CD14-positive monocyte (primary cell): ENCODE measurements at places on chromosomes 2 and 18.

GRCh38 chr18:75467281-75467795 lies 39.8 kb upstream of the SMIM21 start:
- no peak for DNase-seq

DNA sequence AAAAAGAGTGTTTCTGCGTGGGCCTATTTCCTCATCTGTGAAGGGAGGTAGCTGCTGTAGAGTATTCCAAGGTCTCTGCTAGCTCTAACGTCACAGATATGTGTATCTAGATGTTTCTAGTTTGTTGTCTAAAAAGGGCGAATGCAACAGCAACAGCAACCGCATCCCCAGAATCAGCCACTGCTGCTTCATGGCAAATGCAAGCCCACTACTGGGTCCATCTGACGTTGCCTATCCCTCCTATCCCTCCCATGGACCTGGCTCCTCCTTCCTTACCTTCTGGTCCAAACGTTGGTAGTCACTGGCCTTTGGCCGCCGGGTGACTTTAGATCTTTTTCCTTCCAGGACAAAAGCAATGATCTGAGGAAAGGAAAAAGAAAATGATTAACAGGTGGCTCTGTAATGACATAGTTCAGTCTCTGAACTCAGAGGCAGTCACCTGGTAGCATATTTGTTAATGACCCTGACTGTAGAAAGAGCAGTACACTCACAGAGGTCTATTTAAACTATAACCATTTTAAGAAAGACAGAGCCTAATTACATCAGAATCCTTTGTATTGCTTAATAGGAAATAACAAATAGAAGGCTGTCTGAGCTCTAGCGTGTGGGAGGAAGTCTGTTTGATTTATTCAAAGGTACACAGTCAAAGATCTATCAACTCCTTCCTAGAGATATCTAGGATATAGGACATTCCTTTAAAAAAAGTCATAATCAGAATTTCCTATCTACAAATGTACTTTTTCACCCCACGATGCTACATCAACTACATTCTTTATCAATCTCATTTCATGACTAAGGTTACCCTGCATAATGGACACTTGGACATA lies 2.9 kb downstream of the TGOLN2 start:
- peak; percentile 55 for DNase-seq

DNA sequence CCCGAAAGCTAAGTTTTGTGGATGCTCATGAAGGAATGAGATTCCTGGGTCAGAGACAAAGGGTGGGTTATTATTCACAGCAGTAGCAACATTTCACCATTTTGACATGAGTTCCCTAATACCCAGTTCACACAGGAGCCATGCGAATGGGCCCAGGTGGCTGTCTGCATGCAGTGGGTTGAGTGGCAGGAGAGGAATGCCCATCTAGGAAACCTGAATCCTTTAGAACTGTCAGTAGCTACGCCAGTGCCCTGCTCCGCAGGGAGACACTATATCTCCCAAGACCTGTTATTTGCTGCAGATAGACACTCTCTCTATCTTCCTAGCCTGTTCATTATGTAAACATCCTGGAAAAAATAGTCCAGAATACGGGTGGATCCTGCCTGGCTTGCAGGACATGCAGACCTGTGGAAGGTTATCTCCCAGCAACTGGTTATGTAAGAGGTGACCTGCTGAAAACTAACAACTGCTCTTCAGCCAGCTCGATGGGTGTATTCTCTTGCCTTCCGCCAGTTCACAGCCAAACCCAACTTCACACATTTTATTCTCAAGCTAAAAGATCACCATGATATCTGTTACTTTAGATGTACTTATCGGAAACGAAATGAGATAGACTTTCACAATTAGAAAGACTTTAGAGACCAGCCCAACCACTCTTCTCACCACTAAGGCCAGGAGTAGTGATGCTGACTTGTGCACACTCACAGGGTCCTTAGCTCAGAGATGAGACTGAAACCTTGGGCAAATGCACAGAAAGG lies 59.1 kb downstream of the MBP start:
- DNase-seq = no peak

DNA sequence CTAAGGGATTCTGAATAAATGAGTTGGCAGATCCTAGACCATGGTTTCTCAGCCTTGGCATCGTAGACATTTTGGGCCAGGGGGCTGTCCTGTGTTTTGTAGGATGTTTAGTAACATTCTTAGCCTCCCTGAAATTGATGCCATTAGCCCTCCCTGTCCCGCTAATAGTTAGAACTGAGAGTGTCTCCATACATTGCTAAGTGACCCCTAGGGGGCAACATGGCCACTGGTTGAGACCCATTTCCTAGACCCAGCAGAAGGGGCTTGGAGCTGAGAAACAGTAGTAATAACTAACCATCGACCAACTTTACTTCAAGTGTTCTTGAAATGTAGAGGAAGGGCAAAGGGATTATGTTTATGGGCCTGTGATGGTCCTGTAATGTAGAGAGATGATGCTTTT lies 40.8 kb downstream of the KCMF1 start:
- no peak for DNase-seq

GRCh38 chr2:219844401-219845091 lies 217.1 kb downstream of the SLC4A3 start:
- no peak for DNase-seq

DNA sequence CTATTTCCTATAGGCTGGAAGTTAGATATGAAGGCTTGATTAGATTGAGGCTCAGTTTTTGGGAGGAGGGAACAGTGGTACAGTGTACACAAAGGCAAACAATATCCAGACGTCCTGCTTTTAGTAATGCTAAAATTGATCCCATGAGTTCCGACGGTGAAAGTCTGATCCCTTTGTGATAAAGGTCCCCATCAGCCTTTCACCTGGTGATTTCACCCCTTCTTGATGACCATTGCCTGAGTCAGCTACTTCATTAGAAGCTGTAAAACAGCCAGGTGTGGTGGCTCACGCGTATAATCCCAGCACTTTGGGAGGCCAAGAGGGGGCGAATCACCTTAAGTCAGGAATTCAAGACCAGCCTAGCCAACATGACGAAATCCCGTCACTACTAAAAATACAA lies 29.7 kb downstream of the TWSG1 start:
- DNase-seq = no peak

- peak; percentile 67 for DNase-seq
Observed at GRCh38 chr2:19863303-19864041, 38.3 kb downstream of the TTC32 start.

DNA sequence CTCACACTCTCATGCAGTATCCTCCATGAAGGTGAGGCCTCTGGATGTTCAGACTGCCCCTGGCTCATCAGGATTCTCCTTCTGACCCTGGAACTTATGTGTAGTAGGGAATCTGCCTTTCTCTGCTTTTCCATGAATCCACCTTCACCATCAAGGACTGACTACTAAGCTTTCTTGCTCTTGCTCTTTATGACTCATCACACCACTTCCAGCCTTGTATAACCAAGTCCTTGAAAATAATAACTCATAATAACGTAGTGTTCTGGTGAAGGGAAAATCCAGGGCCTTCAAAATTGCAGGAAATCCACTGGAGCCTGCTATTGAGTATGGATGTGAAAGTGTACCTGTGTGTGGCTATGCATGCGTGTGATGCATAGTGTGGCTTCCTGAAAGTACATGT lies 11.3 kb upstream of the KCNS3 start:
- no peak for DNase-seq

- DNase-seq = no peak
Observed at GRCh38 chr18:43078478-43079092, 36.9 kb downstream of the RIT2 start.

- peak; percentile 46 for DNase-seq
Observed at GRCh38 chr18:9530226-9531009, 55.1 kb downstream of the RALBP1 start.

DNA sequence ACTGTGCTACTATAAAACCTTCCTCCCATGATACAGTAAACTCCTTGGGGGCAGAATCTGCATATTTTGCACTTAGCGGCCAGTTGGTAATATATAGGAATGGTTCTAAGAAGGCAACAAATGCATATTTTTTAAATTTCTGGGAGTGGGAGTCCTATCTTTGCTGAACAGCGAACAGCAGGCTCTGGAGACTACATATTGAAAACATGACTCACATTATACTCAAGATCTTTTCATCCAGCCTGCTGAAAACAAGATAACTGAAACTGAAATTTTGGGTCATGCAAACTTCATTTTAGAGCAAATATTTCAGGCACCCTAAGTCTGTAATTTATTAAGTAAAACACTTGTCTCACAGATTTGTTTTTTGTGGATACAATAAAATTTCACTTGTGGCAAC lies 122.2 kb downstream of the SATB2 start:
- no peak for DNase-seq

DNA sequence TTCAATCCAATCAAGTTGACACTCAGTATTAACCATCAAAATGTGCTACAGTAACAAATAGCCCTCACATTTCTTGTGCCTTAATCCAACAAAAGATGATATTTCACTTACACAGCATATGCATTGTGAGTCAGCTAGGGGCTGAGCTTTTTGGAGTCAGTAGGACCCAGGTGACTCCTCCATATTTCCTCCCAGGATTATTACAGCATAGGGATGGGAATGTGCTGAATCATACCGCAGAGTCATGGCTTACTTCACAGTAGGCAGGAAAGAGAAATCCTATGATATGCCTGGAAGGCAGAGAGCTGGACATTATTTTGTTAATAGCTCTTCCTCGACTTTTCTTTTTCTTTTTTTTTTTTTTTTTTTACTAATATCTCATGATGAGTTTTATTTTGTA lies 153.3 kb downstream of the TMEM182 start:
- no peak for DNase-seq

- no peak for DNase-seq
Observed at GRCh38 chr18:13726972-13727331, 479 bp downstream of the RNMT start.

GRCh38 chr2:203170502-203170901 lies 68.3 kb upstream of the CYP20A1 start:
- no peak for DNase-seq

DNA sequence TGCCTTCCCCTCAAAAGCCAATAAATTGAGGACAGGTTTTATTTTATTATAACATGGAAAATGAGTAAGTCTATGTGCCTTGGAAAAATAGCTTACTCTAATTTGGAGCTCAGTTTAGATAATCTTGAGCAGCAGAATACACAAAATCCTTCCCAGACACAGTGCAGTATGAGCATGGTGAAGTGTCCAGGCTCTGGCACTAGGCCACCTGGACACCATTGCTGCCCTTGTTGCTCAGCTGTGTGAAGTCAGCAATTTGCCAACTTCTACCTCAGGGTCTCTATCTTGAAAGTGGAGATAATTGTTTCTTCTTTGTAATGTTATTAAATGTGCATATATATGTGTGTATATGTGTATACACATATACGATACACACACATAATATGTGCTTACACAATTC lies 104.9 kb upstream of the CAVIN2 start:
- DNase-seq = no peak

GRCh38 chr2:57876313-57876712 lies 170.3 kb upstream of the VRK2 start:
- DNase-seq = peak; percentile 39

- DNase-seq = no peak
Observed at GRCh38 chr2:231191896-231192872, 6.2 kb upstream of the ARMC9 start.

- peak; percentile 42 for DNase-seq
Observed at GRCh38 chr2:217510771-217511291, 492.0 kb downstream of the TNS1 start.

- DNase-seq = no peak
Observed at GRCh38 chr2:62340994-62341484, 145.1 kb downstream of the B3GNT2 start.

DNA sequence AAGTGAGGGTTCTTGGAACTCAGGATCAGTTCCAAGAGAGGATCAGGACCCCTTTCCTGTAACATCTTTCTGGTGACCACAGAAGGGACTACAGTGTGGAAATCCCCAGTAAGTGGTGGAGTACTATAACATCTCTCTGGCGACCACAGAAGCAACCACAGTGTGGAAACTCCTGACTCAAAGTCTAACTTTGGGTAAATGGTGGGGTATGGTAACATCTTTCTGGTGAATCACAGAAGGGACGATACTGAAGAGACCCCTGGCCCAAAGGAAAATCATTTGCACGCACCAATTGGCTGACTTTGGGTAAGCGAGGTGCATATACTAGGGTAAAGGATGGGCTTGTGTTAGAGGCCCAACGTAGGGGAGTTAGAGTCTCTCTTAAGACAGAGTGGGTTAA lies 56.3 kb upstream of the GULP1 start:
- no peak for DNase-seq

GRCh38 chr2:16195681-16196070 lies 255.3 kb downstream of the MYCN start:
- no peak for DNase-seq

- DNase-seq = no peak
Observed at GRCh38 chr2:226124548-226125011, 675.0 kb downstream of the IRS1 start.

DNA sequence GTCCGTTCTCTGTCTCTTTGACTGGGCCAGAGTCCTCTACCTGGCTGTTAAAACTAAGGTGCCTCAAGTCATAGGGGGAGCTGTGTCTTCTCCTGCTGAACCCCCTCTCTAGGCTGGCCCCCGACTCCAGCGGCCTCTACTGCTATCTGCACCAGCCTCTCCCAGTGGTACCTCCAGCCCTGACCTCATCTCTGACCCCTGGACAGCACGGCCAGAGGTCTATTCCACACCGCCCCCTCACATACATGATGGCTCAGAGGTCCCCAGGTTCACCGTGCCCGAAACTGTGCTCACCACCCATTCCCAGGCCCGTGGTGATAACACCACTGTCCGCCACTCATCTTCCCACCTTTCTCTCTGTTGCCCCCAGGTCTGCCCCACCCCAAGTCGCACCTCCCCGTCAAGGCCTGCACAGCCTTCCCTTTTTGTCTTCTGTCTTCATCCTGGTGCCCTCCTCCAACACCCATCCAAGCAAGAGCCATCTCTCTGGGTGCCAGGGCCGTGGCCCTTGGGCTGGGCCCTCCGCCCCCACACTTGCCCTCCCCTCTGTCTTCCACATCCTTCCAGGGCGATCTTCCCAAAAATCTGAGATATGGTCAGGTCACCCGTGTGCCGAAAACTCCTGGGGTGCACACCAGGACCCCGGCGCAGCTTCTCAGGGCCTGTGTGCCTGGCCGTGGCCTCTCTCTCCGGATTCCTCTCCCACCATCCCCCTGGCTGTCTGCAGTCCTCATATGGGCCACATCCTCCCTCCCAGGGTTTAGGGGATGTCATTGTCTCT lies 134.4 kb upstream of the ID2 start:
- no peak for DNase-seq
